ENCODE measurements at places on chromosomes 1 and 21. TPM values are rescaled to one million over a fixed set of nuclear protein-coding genes. Genes with fewer than 3 reads are reported as not detected.

The WNT9A gene
- total RNA-seq, result 1.7 TPM

The GOLT1A gene
- not detected for total RNA-seq

DNA sequence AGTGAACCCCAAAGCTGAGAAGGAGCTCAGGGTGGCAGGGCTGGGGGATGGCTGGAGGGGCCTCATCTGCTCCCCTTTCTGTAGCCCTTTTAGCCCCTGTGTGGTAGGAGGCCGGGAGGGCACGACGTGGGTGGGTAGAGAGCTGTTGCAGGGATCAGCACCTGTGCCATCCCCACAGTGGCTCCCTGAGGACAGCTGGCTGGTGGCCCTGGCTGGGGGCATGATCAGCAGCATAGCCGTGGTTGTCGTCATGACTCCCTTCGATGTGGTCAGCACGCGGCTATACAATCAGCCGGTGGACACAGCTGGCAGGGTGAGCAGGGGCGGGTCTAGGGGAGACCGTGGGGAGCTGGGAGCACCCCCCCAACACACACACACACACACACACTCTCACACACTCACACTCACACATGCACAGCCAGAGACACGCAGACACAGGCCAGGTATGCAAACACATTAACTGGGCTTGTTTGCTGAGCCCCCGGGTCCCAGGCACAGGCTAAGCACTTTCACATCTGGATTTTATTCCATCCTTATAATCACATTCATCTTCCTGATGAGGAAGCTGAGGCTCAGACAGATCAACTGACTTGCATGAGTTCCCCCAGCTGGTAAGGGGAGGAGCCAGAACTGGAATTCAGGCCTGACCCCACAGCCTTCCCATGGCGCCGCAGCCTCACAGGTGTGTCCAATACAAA lies 2.5 kb downstream of the SLC25A34 start:
- peaks cover 15% of the 10 kb centered on the region for H3K36me3 ChIP-seq
- no peak overlapping the region for H3K27ac ChIP-seq
- no peak overlapping the region for H3K4me3 ChIP-seq
- H3K27me3 ChIP-seq, result no peaks in the 10 kb centered on the region

DNA sequence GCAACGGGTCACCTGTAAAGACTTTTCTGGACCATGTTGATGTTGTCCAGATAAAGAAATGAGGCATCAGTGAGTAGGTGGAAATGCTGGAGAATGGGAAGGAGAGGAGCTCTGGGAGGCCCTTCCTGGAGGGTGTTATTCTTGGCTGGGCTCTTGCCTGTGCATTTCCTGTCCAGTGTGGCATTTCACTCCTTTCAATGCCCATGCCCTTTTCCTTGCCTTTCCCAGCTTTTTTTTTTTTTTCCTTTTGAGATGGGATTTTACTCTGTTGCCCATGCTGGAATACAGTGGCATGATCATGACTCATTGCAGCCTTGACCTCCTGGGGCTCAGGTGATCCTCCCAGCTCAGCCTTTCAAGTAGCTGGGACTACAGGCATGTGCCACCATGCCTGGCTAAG lies 11.8 kb downstream of the NOS1AP start:
- no peak for DNase-seq
- H3K4me1 ChIP-seq, result no peaks in the 10 kb centered on the region
- H3K4me3 ChIP-seq, result no peak overlapping the region
- no peaks in the 10 kb centered on the region for H3K36me3 ChIP-seq

DNA sequence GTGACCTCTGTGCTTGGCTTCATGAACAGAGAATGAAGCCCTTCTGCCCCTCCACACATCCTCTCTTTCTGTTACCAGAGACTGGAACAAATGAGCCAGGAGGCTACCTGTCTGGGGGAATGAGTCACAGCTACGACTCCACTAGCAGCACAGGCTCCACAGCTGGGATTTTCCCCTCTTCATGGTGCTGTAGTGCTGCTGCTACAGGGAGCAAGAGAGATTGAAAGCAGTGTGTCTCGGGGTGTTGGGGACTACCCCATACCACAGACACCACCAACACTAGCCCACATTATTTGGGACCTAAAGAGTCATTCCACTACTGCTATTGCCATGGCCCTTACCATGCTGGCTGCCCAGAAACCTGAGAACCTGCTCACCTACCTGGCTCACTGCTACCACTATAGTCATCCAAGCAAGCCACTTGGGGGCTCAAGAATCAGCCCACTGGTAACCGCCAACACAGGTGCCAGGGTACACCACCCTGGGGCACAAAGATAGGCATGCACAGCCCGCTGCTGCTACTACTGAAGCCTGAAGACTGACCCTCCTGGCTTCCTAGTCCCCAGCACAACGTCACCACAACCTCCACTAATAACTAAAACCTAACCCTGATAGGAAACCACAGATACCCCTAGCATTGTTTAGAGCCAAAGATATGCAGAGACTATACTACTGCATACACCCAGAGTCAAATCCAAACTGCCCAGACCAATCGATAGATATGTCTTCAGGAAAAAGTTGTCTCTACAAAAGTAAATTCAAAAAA lies 17.7 kb downstream of the CD1E start:
- H3K4me1 ChIP-seq, result no peaks in the 10 kb centered on the region
- no peak overlapping the region for H3K4me3 ChIP-seq
- no peaks in the 10 kb centered on the region for H3K27me3 ChIP-seq
- no peak overlapping the region for H3K27ac ChIP-seq
- DNase-seq, result no peak
